ENCODE measurements at places on chromosomes 1 and 21. TPM values are rescaled to one million over a fixed set of nuclear protein-coding genes. Genes with fewer than 3 reads are reported as not detected.

S100A7 gene
- not detected for polyA plus RNA-seq

LDLRAP1 gene
- polyA plus RNA-seq, result 11.1 TPM

ADPRS gene
- polyA plus RNA-seq, result 21.9 TPM

JAM2 gene
- polyA plus RNA-seq, result not detected

RNF187 gene
- polyA plus RNA-seq, result 27.6 TPM

DIRAS3 gene
- not detected for polyA plus RNA-seq

OR2T11 gene
- polyA plus RNA-seq, result not detected

- no peak for DNase-seq
- no peak overlapping the region for H3K27ac ChIP-seq
- no peaks in the 10 kb centered on the region for H3K27me3 ChIP-seq
Observed at GRCh38 chr21:31370893-31371544, 27.0 kb upstream of the TIAM1 start.

DNA sequence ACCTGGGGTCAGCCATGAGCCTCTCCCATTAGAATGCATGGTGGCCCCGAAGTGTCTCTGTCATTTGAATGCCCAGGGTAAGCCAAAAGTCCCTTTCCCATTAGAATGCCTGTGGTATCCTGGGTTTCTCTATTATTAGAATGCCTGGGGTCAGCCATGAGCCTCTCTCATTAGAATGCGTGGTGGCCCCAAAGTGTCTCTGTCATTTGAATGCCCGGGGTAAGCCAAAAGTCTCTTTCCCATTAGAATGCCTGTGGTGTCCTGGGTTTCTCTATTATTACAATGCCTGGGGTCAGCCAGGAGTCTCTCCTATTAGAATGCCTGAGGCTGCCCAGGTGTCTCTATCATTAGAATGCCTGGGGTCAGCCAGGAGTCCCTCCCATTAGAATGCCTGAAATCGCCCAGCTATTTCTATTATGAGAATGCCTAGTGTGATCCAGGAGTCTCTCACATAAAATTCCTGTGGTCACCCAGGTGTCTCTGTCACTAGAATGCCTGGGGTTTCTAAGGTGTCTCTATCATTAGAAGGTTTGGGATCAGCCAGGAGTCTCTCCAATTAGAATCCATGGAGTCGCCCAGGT is 65.5 kb downstream of the RNF187 start:
- H3K27ac ChIP-seq, result no peak overlapping the region
- peaks cover 5% of the 10 kb centered on the region for H3K4me1 ChIP-seq
- no peak for DNase-seq
- no peaks in the 10 kb centered on the region for H3K27me3 ChIP-seq
- H3K4me3 ChIP-seq, result no peak overlapping the region

DNA sequence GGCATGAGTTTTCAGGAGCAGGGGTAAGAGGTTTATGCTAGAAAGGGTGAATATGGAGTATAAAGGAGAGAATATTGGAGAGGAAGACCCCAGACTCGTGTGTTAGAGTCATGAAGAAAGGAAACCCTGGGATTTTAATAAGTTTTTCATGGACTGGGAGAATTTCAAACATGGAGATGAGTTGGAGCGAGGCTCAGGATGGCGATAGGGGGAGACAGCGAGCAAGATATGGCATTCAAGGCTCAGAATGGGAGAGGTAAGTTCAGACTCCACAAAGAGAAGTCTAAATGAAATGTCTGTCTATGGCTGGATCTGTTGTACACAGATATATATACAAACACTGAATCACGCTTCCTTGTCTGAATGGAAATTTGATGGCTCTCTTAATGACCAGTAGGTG is 92.5 kb downstream of the LRRC40 start:
- DNase-seq, result no peak
- no peaks in the 10 kb centered on the region for H3K4me1 ChIP-seq
- H3K27ac ChIP-seq, result no peak overlapping the region
- no peaks in the 10 kb centered on the region for H3K36me3 ChIP-seq

GRCh38 chr1:19342894-19343616 is 30.9 kb downstream of the SLC66A1 start:
- H3K36me3 ChIP-seq, result peaks cover 76% of the 10 kb centered on the region
- DNase-seq, result no peak
- H3K27me3 ChIP-seq, result no peaks in the 10 kb centered on the region
- no peak overlapping the region for H3K4me3 ChIP-seq

DNA sequence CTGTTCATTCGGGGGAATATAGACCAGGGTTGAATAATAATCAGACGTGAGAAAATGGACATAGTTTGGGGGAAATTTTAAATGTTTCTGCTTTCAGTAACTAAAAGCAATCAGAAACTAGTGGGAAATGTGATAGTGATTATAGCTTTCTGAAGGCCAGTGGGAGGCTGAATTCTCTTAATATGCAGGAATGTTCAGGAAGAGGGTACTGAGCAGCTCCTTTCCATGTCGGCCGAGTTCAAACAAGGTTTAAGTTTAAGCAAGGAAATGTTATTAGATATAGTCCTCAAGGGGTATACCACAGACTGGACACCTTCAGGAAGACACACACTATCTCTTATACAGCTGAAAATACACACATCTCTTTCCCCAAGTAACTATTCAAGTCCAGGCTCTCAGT is 105.5 kb downstream of the HHAT start:
- H3K4me1 ChIP-seq, result no peaks in the 10 kb centered on the region
- no peaks in the 10 kb centered on the region for H3K36me3 ChIP-seq
- H3K4me3 ChIP-seq, result no peak overlapping the region
- H3K27ac ChIP-seq, result no peak overlapping the region

DNA sequence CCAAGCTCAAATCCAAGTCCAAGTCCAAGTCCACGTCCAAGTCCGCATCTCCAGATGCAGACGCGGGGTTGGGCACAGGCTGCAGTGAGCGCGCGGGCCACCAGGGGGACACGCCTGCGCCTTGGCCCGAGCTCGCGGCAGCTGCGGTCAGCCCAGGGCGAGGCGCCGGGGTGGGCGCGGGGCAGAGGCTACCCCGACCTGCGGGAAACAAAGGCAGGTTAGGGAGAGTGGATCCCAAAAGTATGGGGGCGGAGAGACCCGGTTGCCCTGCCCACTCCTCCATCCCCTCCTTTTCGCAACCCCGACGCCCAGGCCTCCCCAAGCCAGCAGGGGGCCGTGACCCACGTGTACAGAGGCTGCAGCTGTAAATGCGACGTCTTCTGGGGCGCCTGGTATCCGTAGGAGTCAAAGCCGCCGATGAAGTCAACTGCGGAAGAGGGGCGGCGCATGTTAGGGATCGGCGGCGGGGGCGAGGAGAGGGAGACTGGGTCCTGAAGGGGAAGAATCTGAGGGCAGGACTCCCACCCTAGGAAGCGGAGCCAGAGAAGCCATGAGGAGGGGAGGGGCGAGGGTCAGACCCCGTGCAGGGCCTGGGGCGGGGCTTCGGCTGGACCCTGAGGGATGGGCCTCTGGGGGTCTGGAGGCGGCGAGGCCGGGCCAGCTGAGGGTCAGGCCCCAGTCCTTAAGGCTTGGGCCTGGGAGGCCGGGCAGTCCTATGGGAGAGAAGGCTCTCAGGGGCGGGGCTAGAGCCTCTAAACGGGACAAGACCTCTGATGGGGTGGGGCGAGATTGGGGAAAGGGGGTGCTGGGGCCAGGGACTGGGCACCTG is 58.0 kb downstream of the NKAIN1 start:
- no peak overlapping the region for H3K4me3 ChIP-seq
- peaks cover 2% of the 10 kb centered on the region for H3K27me3 ChIP-seq
- H3K36me3 ChIP-seq, result no peaks in the 10 kb centered on the region
- H3K27ac ChIP-seq, result no peak overlapping the region

DNA sequence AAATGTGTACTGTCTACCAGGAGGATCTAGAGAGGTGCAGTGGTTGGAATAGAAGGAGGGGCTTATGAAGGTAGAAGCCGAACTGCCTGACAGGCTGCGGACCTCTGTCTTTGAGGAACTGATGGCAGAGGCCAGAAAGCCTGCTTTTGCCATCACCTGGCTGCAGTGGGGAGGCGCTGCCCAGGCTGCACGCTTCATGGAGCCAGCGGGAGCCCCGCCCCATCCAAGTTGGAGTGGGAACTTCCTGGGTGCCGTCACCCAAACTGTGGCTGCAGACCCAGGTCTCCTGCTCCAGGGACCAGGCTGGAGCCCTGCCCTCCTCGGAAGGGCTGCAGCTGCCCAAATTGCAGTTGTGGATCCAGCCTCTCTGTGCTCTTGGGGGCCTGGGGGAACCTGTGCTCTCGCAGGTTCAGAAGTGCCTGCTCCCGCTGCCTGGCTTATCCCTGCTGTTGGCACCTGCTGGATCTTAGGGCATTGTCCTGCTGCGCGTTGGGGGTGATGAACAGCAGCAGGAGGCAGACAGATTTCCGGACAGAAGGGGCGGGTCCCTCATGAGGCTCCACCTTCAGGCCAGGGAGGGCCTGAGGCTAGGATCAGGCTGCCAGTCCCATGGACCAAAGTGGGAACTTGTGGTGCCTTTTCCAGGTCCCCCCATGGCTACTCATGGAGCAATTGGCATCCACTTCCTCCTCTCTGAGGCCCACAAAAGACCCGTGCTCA is 118.0 kb upstream of the PLPPR4 start:
- no peaks in the 10 kb centered on the region for H3K27me3 ChIP-seq
- no peaks in the 10 kb centered on the region for H3K36me3 ChIP-seq
- no peak overlapping the region for H3K27ac ChIP-seq
- H3K4me3 ChIP-seq, result no peak overlapping the region
- no peak for DNase-seq

DNA sequence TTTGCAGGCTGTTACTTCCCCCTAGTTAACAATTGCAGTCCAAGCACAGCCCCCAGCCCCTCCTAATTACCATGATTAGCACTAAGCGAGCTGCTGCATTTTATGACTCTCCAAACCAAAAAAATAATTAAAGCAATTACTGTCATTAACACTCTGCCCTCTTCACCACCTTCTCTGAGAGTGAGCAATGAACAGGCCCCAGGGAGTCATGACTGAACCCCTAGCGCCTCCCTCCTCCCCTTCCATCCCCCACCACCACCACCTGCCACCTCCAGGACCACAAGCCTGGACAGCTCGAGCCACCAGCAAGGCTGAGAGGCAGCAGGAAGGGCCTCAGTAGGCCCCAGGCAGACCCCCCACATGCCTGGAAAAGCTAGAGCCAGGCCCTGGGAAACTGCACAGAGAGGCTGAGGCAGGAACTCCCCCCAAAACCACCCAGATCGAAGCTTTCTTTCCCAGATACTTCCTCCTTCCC is 35.5 kb upstream of the ZC3H12A start:
- H3K27me3 ChIP-seq, result no peaks in the 10 kb centered on the region
- no peaks in the 10 kb centered on the region for H3K4me1 ChIP-seq
- no peaks in the 10 kb centered on the region for H3K36me3 ChIP-seq
- no peak overlapping the region for H3K4me3 ChIP-seq

- no peak overlapping the region for H3K4me3 ChIP-seq
- H3K4me1 ChIP-seq, result no peaks in the 10 kb centered on the region
- H3K36me3 ChIP-seq, result no peaks in the 10 kb centered on the region
- H3K27ac ChIP-seq, result no peak overlapping the region
- no peak for DNase-seq
Observed at GRCh38 chr1:98179151-98179773, 258.4 kb upstream of the DPYD start.

DNA sequence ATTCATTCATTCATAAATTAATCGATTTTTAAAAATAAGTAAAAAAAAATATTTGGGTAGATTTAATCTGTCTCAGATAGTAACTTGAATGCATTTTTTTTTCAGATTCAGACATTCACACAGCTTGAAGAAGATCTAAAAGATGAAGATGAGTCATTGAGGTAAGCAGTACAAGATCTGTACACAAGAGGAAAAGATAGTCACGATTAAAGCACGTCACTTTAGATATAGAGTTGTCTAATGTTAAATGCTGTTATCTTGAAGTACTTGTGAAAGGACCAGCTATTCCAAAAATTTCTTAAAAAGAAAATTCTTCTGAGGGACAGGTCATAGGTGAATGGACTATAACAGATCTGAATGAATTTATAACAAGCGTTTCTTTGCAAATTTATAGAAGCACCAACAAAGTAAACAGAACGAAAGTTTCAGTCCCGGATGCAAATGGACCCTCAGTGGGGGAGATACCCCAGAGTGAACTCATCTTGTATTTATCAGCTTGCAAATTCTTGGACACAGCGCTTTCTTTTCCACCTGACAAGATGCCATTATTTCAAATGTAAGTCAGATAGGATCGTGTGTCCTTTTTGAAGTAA is 31.2 kb upstream of the MORC3 start:
- no peak overlapping the region for H3K27ac ChIP-seq
- H3K36me3 ChIP-seq, result peaks cover 70% of the 10 kb centered on the region
- DNase-seq, result no peak
- no peak overlapping the region for H3K4me3 ChIP-seq
- H3K27me3 ChIP-seq, result no peaks in the 10 kb centered on the region

DNA sequence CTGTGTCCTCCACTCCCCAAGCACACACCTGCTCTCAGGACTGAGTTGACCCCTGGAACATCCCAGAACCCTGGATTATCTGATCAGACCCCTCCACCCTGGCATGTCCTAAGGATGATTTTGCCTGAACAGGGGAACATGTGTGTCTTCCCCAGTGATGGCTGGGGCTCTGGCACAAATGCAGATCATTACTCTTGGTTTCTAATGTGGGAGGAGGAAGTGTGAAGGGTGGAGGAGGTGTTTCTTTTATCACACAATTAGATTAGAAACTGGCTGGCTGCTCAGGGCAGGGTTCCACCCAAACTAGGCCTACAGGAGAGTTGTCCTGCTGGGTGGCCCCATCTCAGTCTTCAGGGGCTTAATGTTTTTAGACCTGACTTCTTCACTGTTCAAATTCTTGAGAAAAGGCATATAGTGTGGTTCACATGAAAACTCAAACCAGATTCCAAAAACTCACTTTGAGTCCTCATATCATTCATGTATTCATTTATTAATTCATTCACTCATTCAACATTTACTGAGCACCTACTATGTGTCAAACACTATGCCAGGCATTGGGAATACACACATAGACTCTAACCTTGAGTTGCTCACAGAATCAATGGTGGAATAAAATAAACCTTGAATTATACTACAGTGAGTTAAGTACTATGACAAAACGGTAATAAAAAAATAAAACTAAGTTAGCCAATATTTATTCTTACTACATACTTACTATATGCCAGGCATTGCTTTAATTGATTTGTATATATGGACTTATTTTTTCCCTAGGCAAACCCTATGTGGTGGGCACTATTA is 221.8 kb upstream of the JUN start:
- no peaks in the 10 kb centered on the region for H3K36me3 ChIP-seq
- H3K27ac ChIP-seq, result no peak overlapping the region
- DNase-seq, result no peak
- H3K4me1 ChIP-seq, result peaks cover 28% of the 10 kb centered on the region
- H3K27me3 ChIP-seq, result no peaks in the 10 kb centered on the region
- H3K4me3 ChIP-seq, result no peak overlapping the region

All from CD14-positive monocyte (primary cell).